Left lung (tissue), 14 donors: ENCODE measurements at places on chromosomes 1 and 21. TPM values are rescaled to one million over a fixed set of nuclear protein-coding genes. Genes with fewer than 3 reads are reported as not detected.

- DNase-seq: no peak
These were observed 75.8 kb upstream of the GNG4 start for GRCh38 chr1:235725434-235725833.

- DNase-seq: no peak
These were observed 50.3 kb upstream of the DENND1B start for GRCh38 chr1:197825541-197825940.

GRCh38 chr1:164838786-164839185, 279.8 kb downstream of the PBX1 start:
- DNase-seq: no peak

DNA sequence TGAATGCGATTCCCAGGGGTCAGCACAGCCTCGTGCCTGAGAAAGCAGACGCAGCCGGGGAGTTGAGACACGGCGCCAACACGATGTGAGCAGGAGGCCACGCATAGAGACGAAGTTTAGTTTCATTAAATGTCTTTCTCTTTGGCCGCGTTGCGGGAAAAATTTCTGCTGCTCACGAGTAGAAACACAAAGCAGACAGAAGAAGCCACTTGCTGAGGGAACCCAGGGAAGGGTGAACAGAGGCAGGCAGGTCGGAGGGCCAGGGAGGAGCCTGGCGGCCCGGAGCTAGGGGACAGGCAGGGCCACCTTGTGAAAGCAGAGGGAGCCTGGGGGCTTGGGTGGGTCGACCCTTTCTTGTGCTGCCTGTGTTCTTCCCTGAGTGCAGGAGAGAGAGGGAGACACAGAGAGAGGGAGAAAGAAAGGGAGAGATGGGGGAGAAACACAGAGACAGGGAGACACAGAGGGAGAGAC, 33.2 kb downstream of the POFUT2 start:
- no peak for DNase-seq

DNA sequence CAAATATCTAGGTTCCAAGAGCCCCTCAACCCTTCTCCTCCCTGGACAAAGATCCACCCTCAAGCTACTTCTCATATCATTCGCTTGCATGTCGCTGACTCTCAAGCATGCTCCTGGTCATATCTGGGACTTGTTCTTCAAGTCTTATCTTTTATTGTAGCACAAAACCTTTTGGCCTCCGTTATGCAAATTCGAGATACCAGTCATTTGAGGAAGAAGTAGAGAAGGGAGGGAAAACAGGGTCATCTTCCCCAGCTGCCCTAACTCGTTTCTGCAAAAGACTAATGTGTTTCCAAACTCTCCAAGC, 63.8 kb upstream of the ETS2 start:
- DNase-seq: no peak

DNA sequence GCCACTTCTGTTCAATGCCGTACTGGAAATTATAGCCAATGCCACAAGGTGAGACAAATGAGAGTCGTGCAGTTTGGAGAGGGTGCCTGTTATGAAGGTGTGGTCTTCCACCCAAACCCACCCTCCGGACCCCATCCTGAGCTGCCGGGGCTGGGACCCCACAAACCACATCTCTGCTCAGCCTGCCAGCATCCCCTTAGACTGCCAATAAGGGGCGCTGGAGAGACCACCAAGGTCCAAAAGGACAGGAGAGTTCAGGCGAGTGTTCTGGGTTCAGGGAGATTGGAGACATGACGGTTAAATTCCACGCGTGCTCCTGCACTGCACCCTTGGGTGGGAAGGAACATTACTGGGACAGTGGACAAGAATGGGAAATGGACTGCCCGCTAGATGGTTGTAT, 48.7 kb upstream of the COL18A1 start:
- DNase-seq: no peak

DNA sequence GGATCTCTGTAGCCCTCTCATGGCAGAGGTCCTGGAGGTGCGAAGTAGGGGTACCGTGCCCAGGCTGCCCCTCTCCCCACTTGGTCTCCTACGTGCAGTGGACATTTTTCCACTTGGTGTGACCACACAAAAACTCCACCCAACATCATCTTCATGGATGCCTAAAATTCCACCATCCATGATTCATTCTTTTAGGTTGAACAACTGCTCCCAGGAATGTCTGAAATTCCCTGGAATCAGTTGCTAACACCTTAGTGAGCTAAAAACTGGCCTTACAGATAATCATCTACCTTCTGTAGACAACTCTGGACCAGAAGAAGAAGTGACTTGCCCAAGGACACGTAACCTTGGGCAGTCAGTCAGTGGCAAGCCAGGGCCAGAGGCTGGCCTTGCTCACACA, 32.1 kb upstream of the CLIC4 start:
- no peak for DNase-seq

DNA sequence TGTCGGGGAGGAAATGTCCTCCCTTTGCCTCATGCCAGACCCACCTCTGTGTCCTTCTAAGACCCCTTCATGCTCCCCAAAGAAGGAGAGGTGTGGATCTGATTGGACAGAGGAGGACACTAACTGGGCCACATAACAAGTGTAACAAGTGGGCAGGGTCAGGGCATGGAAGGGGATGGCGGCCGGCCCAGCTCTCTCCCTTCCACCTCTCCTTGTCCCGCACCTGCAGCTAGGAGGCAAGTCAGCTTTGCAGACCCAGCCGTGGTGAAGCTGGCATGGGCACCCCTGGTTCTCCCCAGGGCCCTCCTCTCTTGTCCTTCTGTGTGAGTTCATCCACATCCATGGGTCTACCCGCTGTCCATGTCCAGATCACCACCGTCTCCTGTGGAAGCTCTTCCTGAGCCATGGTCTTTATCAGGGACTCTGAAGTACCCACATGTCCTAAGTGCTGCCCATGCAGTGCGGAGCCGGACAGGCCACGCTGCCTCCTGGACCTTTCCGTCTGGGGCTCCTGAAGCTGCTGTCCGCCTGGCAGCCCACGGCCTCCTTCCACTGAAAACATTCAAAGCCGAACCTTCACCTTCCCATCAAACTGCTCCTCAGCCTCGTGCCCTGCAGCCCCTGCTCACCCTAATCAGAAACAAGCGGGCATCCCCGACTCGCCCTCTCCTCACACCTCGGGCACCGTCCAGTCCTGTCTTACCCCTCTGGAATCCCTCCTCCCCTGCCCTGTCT, 460.5 kb downstream of the PTPRU start:
- no peak for DNase-seq

DNA sequence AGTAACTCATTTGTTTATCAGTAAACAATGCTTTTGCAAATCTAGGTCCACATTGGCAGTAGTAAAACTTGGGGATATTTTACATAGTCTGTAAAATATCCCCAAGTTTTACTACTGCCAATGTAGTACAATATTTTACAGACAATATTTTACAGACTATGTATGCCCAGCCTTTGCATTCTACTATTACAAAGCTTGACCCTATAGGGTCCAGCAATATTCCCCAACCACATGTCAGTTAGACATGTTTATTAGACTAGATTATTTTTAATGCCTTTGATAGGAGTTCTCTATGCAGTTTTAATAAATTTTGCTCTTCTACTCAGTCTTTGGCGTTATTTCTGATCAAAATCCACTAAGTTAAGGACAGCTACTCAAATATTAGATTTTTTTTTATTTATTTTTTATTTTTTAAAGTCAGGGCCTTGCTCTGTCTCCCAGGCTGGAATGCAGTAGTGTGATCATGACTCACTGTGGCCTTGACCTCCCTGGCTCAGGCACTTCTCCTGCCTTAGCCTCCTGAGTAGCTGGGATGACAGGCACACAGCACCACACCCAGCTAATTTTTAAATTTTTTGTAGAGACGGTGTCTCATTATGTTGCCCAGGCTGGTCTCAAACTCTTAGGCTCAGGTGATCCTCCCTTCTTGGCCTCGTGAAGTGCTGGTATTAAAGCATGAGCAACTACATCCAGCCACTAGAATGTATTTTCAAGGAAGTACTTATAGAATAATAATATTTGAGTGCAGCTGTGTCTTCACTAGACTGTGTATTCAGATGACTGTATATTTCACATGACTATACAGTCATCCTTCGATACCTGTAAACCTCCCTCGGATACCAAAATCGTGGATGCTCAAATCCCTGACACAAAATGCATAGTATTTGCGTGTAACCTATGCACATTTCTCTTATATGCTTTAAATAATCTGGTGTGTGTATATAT, 19.8 kb downstream of the MIER1 start:
- DNase-seq: no peak

GRCh38 chr1:42135426-42135825, 17.8 kb upstream of the GUCA2B start:
- DNase-seq: no peak

- no peak for DNase-seq
These were observed 17.6 kb downstream of the PGBD2 start for GRCh38 chr1:248923352-248924338.

GRCh38 chr1:162136760-162137159, 67.3 kb downstream of the NOS1AP start:
- DNase-seq: no peak

DNA sequence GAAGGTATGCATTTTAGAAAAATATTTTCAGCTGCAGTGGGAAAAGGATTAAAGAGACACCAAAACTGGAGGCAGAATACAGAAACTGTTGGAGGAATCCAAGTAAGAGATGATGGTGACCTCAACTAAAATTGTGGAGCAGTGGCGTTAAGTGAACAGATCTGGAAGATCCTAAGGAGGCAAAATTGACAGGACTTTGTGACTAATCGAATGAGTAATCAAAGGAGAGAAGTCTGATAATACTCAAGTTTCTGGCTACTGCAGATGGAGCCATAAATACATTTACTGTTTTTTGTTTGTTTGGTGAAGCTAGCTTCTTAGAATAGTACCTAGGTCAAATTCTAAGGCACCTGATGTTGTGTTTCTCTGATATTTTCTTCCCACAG, 3.1 kb downstream of the CTBS start:
- no peak for DNase-seq

DNA sequence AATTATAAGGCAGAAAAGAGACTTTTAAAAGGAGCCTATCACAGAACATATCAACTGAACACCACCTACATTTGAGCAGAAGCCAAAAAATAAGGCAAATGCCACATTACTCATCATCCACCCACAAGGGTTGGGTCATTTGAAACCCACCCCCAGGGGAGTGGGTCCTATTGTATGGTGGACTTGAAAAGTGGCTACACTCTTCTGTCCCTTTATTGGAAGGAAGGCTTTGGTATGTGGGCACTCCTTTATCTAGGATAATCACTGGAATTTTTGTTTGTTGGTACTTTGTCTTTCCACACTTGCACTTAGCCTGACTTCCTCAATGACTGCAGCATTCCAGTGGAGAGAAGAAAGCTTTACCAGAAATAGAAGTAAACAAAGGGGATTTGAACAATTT, 157.2 kb upstream of the COL11A1 start:
- DNase-seq: no peak

DNA sequence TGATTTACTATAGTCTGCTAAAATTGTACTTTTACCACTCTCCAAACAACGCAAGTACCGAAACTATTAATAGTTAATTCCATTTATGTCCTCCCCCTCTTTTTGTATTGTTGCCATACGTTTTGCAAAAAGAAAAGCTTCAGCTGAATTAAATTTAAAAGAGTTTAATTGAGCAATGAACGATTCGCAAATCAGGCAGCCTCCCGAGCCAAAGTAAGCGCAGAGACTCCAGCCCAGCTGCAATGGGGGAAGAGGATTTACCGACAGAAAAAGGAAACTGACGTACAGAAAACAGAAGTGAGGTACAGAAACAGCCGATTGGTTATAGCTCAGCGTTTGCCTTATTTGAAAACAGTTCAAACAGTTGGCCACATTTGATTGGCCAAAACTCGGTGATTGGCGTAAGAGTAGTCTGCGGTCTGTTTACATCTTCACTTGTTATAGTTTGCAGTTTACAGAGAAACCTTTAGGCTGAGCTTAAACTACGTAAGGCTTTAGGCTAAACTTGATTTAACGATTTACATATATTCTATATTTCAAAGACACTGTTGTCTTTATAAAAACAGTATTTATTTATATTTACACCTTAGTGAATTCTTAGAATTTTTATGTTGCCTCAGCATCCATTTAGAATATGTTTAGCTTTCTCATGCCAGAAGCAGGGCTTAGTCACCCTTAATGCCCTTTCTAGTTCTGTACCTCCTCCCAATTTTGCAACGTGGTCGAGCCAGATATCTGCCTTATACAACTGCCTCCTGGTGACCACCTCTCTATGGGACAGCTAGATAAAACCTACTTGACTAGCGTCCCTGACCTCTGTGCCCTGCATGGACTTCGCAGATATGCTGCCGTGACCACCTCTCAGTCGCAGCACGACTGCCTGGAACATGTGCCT, 23.8 kb downstream of the CR1 start:
- DNase-seq: no peak

GRCh38 chr1:244863491-244864252, 671 bp downstream of the HNRNPU start:
- peak; percentile 59 for DNase-seq

DNA sequence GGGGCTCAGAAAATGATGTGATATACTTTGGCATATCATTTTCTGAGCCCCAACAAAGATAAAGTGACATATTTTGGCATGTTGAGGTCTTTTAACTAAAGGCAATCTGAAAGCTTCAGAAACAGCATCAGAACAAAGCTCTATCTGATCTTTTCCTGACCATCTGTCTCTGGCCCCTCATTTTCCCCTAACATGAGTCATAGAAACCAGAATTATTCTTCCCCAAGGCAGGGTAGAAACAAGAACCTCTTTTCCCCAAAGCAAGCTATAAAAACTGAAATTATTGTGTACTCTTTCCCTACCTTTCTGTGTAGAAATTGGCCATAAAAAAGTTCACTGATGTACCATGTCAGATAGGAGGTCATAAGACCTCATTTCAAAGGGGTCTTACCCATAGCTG, 48.7 kb upstream of the PLA2G4A start:
- no peak for DNase-seq

GRCh38 chr1:221699577-221699976, 42.3 kb downstream of the DUSP10 start:
- no peak for DNase-seq

GRCh38 chr1:84573481-84573966, 716 bp downstream of the CTBS start:
- DNase-seq: peak; percentile 20

- DNase-seq: no peak
These were observed 160.2 kb upstream of the IRF2BP2 start for GRCh38 chr1:234769986-234770795.

DNA sequence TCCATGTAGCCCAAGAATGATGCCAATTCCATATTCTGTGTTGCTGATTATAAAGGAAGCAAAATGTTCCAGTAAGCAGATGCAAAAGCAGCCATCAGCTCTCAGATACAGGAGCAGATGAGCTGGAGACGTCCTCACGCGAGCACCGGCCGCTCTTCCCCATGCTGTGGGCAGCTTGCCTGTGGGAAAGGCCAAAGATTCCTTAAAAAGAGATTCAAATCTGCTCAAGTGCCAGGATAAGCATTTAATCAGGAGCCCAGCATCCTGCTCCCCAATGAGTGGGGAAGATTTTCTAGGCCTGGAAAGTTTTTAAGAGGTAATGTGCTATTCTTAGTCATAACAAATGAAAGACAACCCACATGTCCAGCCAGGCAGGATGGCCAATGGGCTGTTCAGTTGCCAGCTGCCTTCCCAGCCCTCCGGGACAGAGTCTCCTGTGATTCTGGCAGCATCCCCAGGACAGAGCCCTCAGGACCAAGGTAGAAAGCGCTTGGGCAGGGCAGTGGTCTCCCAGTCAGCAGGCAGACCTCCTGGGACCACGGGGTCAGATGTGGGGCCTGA, 108.2 kb upstream of the TMPRSS2 start:
- no peak for DNase-seq

ARHGEF10L gene
- polyA plus RNA-seq: 20.1 TPM

DNAJC6 gene
- 2.3 TPM for polyA plus RNA-seq

PIP5K1A gene
- polyA plus RNA-seq: 66.7 TPM

KRTAP21-2 gene
- not detected for polyA plus RNA-seq

WDR64 gene
- polyA plus RNA-seq: 0.28 TPM

SPATA21 gene
- polyA plus RNA-seq: 0.32 TPM

ENTREP3 gene
- 20.8 TPM for polyA plus RNA-seq

NCAM2 gene
- 3.3 TPM for polyA plus RNA-seq

S100A3 gene
- polyA plus RNA-seq: not detected
